Sigmoid colon (tissue), 7 donors: ENCODE measurements at places on chromosomes 6 and 20.

DNA sequence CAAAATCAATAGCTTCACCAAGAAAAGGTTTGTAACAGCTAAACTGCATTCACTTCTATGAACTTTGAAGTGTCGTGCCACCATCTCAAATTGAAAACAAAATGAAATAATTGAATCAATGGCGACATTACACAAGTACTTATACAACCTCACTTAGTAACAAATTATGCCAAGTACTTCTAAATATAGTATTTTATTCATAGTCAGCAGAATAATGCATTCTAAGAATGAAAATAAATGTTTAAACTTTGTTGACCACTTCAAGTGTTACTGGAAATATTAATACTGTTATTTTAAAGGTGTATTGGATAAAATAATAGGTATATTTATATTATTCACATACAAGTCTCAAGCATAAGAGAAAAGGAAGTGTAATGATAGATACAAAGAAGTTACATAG is 280.1 kb upstream of the HTR1E start:
- DNase-seq = no peak

DNA sequence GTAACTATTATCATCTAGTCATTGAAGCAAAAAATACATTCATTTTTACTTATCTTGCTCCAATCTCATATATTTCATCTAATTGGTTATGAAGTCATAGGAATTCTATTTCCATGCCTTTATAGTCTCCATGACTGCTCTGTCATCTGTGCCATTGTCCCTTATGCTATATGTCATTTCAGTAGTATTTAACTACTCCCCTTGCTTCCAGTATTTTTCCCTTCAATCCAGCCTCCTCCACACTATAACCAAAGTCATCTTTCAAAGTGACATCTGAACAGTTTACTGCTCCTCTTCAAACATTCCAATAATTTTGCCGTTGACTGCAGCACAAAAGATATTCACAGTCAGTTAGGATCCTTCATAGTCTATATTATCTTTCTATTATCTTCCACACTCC is 216.6 kb upstream of the HS3ST5 start:
- no peak for DNase-seq

GRCh38 chr20:44720621-44720996 is 5.4 kb downstream of the CCN5 start:
- DNase-seq = no peak

DNA sequence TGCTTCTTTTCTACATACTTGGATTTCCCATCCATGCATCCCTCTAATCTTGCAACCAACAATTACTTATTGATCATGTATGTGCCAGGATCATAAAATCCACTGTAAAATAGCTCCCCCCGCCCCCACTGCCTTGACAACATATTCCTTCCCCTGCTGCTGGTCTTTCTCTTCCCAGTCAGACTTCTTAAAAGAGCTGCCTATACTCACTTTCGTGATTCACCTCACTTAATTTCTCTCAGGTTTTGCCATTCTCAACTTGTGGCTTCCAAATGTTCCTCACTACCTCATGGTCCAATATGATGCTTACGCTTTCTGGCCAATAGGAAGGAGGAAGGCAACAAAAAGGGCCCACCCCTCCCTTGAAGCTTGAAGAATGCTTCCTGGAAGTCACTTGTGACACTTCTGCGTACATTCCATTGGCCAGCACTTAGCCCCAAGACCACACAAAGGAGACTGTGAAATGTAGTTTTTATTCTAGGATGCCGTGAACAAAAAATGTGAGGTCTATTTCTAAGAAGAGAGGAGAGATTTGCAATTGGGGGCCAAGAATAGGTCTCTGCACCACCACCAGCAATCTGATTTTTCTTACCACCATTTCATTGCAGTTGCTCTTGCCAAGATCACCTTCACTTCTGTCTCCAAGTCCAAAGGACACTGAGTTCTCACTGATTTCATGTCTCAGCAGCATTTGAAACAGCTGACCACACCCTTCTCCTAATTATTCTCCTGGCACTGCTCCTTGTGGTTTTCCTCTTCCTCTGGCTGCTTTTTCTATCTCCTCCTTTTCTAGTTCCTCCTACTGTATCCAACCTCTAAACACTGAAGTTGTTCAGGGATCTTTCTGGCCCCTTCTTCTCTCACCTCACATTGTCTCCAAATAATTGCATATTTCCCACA is 30.8 kb downstream of the CD164 start:
- no peak for DNase-seq

GRCh38 chr6:32845384-32845884 is 1.6 kb upstream of the PSMB8 start:
- peak; percentile 57 for DNase-seq
